Upper lobe of left lung (tissue), 6 donors: ENCODE measurements at places on chromosomes 2 and 18. TPM values are rescaled to one million over a fixed set of nuclear protein-coding genes. Genes with fewer than 3 reads are reported as not detected.
A peak's percentile ranks its signal among the peaks of the same experiment; 100 is the strongest.

- H3K27ac ChIP-seq = no peak overlapping the region
- H3K27me3 ChIP-seq = no peaks in the 10 kb centered on the region
- no peaks in the 10 kb centered on the region for H3K4me1 ChIP-seq
- H3K4me3 ChIP-seq = no peak overlapping the region
Measured at GRCh38 chr2:105917226-105917625, 172.5 kb downstream of the NCK2 start.

The FER1L5 gene
- total RNA-seq = 0.37 TPM

DNA sequence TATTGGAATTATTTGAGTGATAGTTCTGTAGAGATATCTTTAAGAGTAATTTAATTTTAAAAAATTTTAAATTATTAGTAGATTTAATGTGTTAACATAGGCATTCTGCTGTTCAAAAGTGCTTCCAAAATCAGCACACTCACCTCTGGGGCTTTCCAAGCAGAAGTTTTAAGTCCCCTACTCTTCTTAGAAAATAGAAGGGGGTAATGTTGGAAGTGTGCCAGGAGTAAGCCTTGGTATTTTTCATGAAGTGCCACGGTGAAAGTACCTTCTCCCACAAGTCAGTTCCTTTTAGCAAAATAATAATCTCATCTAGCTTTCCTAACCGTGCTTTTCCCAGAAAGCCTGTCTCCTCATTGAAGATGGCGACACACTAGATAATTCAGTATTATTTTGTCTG is 3.9 kb upstream of the TNFRSF11A start:
- H3K4me1 ChIP-seq = peaks cover 17% of the 10 kb centered on the region
- H3K36me3 ChIP-seq = no peaks in the 10 kb centered on the region
- DNase-seq = no peak
- H3K4me3 ChIP-seq = no peak overlapping the region
- peaks cover 4% of the 10 kb centered on the region for H3K27me3 ChIP-seq
- no peak overlapping the region for H3K27ac ChIP-seq

GRCh38 chr2:101223814-101224231 is 28.9 kb upstream of the CNOT11 start:
- H3K27ac ChIP-seq = no peak overlapping the region
- peak; percentile 29 for DNase-seq
- no peaks in the 10 kb centered on the region for H3K36me3 ChIP-seq

GRCh38 chr2:217742276-217742675 is 260.5 kb downstream of the TNS1 start:
- H3K4me3 ChIP-seq = no peak overlapping the region
- H3K4me1 ChIP-seq = no peaks in the 10 kb centered on the region
- H3K36me3 ChIP-seq = no peaks in the 10 kb centered on the region

DNA sequence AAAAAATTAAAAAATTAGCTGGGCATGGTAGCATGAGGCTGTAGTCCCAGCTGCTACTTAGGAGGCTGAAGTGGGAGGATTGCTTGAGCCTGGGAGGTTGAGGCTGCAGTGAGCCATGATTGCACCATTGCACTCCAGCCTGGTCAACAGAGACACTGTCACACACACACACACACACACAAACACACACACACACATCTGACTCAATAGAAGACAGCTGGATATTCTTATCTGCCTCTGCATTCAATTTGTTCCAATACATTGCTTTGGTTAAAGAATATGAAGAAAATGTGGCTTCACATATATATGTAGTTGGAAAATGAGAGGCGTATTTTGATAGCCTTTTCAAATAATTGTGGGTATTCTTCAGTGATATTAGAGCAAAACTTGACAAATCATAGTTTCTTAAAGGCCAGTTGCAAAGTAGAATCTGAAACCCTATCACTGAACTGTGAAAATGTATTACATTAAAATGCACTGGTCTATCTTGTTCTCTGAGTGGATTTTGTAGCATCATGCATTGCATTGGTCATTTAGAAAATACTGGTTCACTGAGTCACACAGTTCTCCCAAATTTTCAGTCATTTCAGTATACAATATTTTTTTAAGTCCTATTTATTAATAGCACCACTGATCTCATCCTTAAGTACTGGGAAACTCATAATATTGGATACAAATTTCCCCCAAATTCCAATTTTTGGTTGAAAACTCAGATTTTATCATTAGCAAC is 140.9 kb downstream of the MCFD2 start:
- H3K4me3 ChIP-seq = no peak overlapping the region
- no peaks in the 10 kb centered on the region for H3K4me1 ChIP-seq
- H3K27me3 ChIP-seq = no peaks in the 10 kb centered on the region
- no peak overlapping the region for H3K27ac ChIP-seq
- H3K36me3 ChIP-seq = no peaks in the 10 kb centered on the region
- no peak for DNase-seq

GRCh38 chr2:122390406-122390805 is 635.0 kb downstream of the TSN start:
- no peaks in the 10 kb centered on the region for H3K4me1 ChIP-seq
- no peak for DNase-seq
- no peak overlapping the region for H3K27ac ChIP-seq
- no peaks in the 10 kb centered on the region for H3K36me3 ChIP-seq
- no peaks in the 10 kb centered on the region for H3K27me3 ChIP-seq

The ALPI gene
- total RNA-seq = not detected
